ENCODE measurements at places on chromosomes 7 and 10.

DNA sequence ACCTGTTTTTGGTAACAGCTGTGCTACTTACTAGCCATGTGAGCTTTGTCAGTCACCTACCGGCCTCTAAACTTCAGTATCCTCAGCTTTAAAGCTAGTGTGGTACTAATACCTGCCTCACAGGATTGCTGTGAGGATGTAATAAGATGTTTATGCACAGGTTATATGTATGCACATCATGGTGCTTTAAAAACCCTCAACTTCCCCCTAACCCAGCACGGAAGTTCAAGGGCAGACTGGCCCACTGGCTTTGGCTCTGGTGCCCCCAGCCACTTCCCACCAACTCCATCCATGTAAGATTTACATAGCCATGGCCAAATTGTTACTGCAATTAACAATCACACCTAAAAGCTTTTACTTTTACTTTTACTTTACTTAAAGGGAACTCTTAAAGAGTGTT lies 676.0 kb upstream of the GALNT17 start:
- no peak for DNase-seq

GRCh38 chr7:50558294-50559053 lies 6.7 kb downstream of the DDC start:
- no peak for DNase-seq

- no peak for DNase-seq
Measured at GRCh38 chr10:80473692-80474596, 19.8 kb downstream of the TSPAN14 start.

GRCh38 chr10:97261656-97262055 lies 30.8 kb downstream of the ARHGAP19 start:
- DNase-seq, result no peak
